ENCODE measurements at places on chromosomes 5 and 9.
A peak's percentile ranks its signal among the peaks of the same experiment; 100 is the strongest.

DNA sequence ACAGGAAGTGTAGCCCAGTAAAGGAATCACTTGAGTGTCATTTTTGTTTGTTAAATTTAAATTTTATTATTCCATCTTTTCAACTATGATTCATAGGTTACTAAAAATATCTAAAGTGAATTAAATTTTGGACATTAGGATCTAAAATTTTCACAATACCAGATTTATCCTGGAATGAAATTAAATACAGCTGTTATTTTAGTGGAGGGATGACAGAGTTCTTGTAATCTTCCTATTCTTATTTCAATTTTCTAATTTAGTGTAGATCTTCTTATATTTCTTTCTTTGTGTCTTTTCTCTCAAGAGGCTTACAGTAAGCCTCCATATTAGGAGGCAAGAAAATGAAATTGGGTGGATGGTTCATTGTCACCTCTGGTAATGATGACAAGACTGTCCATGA lies 167.9 kb upstream of the TNC start:
- no peak for DNase-seq

GRCh38 chr5:137760719-137761516 lies 6.8 kb upstream of the HNRNPA0 start:
- DNase-seq: no peak

DNA sequence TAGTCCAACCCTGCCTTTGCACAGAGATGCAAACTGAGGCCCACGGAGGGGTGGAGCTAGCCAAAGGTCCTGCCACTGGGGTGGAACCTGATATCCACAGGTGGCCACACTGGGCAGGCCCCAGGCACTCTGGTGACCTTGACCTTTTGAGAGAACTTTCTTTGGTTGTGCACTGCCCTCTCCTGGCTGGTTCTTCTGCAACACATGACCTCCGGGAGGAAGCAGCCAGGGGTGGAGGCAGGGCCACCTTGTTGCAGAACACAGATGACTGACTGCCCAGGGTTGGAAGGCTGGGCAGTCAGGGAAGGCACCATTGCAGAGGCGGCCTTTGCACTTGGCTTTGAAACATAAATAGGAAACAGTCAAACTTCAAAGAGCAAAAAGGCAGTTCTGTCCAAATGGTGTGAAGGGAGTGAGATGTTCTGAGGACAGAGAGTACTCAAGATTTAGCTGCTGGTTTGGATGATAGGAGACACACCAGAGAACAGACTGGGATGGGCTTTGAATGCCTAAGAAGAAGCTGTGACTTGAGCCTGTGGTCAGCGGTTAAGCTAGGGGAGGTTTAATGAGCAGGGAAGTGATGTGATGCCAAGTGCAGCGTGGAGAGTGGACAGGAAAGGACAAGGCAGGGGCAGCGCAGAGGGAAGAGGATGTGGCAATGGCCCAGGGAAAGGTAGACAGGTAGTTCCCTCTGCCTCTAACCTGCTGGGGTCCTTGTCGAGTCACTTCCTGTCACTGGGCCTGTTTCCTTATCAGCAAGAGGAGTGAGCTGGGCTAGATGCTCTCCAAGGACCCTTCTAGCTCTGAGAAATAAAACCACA lies 6.8 kb upstream of the TCOF1 start:
- no peak for DNase-seq

GRCh38 chr9:14935106-14935751 lies 25.0 kb upstream of the FREM1 start:
- DNase-seq: no peak

DNA sequence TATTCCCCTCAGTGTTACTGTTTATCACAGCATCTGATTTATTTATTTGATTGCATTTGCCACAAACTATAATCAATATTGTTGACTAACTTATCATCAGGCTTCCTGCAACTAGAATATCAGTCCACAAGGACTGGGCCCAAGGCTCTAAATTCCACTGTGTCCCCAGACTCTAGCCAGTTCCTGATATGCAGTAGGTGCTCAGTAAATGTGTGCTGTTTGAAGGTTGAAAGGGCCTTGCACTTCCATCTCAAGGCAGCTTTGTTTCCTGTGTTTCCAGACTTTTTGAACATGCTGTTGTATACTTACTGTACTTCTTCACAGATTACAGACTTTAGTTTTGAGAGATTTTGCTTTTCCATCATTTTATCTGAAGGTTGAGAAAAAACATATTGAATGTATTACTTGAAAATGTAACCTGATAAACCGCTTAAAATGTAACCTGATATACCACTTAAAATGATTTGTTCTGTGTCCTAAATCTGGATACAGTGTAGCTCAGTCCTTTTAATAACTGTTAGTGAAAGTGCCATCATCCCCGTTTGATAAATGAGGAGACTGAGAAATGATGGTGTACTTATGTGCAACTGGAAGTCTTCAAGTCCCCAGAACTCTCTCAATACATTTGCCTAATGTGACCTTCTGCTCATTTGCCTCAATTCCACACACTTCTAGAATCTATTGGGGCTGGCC lies 18.7 kb downstream of the KIAA1191 start:
- DNase-seq: no peak

- no peak for DNase-seq
These were observed 12.1 kb downstream of the BSPRY start for GRCh38 chr9:113361304-113362018.

- no peak for DNase-seq
These were observed 36.2 kb upstream of the ADAM19 start for GRCh38 chr5:157611571-157612476.

DNA sequence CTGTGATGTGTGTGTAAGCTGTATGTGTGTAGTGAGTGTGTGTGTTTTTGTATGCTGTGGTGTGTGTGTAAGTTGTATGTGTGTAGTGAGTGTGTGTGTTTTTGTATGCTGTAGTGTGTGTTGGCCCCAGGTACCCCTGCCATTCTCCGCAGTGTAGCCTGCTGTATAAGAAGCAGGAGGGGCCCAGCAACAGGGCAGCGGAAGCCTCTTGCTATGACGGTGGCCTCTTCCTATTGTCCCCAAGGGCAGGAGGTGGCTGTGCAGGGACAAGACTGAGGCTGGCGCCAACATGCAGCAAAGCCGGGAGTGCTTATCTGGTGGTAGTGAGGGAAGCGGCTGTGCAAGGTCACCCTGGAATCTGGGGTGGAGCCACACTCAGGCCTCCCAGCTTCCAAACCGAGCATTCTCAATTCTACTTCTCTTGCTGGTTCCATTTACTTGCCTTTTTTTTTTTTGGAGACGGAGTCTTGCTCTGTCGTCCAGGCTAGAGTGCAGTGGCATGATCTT lies 5.1 kb downstream of the SPAAR start:
- no peak for DNase-seq

GRCh38 chr5:78985116-78985724 lies at the start of gene ARSB:
ARSB (minus strand) TSS chr5:78985310; CDS start chr5:78985248, 62 bp downstream.
- no peak for DNase-seq

GRCh38 chr9:25557645-25558300 lies 120.5 kb downstream of the TUSC1 start:
- DNase-seq: no peak

- DNase-seq: no peak
These were observed 91.7 kb downstream of the HRH2 start for GRCh38 chr5:175749591-175749990.

GRCh38 chr5:170011751-170012150 lies 31.5 kb upstream of the INSYN2B start:
- no peak for DNase-seq

- DNase-seq: no peak
These were observed 113.4 kb downstream of the FBN2 start for GRCh38 chr5:128424646-128425045.

GRCh38 chr5:6692906-6693305 lies 20.3 kb upstream of the TENT4A start:
- DNase-seq: no peak

DNA sequence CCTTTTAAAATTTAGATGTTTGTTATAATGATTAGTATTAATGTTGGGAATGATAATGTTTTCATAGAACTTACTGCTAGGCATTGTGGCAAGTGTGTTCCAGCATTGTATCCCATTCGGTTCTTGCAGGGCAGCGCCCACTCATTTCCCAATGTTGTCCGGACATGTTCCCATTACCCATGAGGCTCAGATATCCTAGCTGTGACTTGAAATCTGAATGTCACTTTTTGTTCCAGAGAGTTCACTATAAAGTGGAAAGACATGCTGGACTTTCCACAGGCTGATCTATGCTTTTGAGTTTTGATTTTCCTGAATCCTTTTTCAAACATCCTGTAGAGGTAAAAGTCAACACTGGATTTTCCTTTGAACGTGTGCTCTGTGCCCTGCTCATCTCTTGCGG lies 329.1 kb downstream of the MARCHF11 start:
- DNase-seq: no peak

- no peak for DNase-seq
These were observed 20.2 kb downstream of the OCLN start for GRCh38 chr5:69512740-69513260.

GRCh38 chr5:160843240-160843639 lies 8.8 kb downstream of the ATP10B start:
- DNase-seq: no peak

GRCh38 chr9:116646661-116647514 lies 40.2 kb upstream of the TRIM32 start:
- DNase-seq: no peak

DNA sequence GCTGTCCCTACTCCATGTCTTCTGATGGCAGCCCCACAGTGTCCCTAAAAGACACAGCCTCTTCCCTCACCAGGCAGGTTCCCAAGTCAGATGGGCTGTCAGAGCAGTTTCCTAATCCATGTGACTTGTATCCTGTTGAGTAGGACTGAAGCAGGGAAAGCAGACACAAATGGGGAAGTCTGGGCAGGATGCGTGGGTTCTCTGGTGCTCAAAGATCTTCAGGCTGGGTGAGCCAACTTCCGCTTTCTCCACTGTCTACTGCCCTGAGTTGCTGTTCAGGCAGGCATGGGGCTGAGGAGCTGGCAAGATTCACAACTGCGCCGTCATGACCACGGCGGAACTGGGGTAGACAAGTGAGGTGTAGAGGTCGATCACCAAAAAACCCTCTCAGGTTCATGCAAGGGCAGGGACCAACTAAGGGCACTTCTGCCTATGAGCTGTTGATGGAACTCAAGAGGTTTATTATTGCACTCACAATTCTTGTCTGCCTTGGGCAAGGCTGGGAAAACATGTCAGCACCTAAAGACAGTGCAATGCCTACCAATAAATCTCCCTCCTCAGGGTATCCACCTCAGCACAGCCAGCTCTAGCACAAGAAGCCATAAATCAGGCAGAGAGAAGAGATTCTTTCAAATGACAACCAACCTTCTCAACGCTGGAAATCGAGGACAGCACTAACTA lies 83.4 kb downstream of the RAPGEF1 start:
- DNase-seq: no peak

- DNase-seq: no peak
These were observed 503.9 kb downstream of the CTNND2 start for GRCh38 chr5:11400316-11400715.

DNA sequence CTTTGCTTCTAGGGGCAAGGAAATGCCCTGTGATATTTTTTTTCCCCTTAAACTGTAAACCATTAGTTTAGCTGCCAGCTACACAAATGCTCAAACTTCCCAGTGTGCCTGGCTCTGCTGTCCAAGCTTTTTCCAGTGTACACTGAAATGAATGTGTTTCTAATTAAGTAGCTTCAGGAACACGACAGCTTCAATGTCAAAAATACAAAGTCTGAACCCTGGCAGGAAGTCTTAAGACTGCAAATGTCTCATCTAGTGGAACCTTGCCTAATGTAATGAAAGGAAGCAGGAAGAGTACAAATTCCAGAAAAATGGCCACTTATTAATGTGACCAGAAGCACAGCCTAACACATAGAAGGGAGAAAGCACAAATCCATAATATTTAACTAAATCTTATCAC lies 255.2 kb downstream of the CRB2 start:
- DNase-seq: no peak

DNA sequence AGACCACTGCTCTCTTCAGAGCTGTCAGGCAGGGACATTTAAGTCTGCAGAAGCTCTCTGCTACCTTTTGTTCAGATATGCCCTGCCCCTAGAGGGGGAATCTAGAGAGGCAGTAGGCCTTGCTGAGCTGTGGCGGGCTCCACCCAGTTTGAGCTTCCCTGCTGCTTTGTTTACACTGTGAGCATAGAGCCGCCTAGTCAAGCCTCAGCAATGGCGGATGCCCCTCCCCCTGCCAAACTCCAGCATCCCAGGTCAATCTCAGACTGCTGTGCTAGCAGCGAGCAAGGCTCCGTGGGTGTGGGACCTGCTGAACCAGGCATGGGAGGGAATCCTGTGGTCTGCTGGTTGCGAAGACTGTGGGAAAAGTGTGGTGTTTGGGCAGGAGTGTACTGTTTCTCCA lies 59.9 kb downstream of the CAVIN4 start:
- no peak for DNase-seq

DNA sequence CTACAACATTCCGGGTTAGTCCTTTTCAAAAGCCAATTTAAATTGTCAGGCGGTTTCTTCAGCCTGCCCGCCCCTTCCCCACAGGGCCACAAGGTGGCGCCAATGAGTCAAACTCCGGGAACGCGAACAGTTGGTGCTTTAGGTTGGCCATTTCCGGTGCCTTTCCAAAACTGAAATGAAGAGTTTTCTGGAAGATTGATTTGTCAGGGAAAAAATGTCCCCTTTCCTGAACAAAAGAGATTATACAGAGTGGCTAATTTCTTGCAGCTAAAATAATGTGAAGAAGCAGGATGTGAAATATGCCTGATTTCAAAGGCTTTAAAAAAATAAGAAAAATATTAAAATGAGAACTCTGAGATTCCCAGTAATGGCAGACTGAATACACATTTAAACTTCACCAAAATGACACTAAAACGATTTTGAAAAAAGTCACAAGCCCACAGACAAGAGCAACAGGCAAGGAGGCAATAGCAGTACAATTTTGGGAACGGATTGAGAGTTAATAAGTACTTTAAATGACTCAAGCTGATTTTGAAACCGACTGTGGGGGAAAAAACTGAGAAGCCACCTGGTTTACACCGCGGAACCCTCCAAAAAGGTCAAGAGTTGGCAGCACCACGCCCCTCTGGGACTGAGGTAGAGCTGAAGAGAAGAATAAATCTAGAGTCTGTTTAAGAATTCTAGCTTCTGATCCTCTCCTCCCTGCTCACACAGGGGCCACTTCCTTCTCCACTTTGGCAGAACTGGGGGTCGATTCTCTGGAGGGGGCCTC lies 45.7 kb downstream of the SLC46A2 start:
- no peak for DNase-seq

GRCh38 chr5:174573221-174573994 lies 151.0 kb upstream of the MSX2 start:
- DNase-seq: no peak

- no peak for DNase-seq
These were observed 1766.1 kb upstream of the C9orf72 start for GRCh38 chr9:29339387-29339786.

DNA sequence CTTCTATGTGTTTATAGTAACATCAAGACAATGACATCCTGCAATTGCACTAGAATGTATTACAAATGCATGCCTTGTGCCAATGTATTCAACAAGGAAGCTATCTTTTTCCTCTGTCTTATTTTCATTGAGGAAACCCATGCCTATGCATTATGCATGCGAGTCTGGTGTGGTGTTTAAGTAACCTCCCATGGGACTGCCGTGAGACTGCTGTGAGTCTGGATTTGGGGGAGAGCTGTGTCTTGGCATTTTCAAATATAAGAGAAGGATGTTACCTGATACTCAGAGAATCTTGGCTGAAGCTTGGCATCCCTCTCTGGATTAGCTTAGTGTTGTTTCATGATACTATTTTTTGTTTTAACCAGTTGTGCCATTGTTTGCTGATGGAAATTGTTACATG lies 98.3 kb downstream of the F2RL2 start:
- DNase-seq: peak; percentile 32

- no peak for DNase-seq
These were observed 124.2 kb upstream of the CCDC152 start for GRCh38 chr5:42632354-42632900.

GRCh38 chr5:72034770-72035169 lies 72.5 kb upstream of the MAP1B start:
- DNase-seq: no peak

GRCh38 chr9:111815285-111816070 lies 20.7 kb upstream of the SHOC1 start:
- DNase-seq: no peak
